Keratinocyte (primary cell): ENCODE measurements at places on chromosomes 13 and 19.

GRCh38 chr13:29270271-29270985, 325.1 kb downstream of the SLC7A1 start:
- DNase-seq: no peak

GRCh38 chr19:48681127-48681470, 8.3 kb upstream of the NTN5 start:
- no peak for DNase-seq

DNA sequence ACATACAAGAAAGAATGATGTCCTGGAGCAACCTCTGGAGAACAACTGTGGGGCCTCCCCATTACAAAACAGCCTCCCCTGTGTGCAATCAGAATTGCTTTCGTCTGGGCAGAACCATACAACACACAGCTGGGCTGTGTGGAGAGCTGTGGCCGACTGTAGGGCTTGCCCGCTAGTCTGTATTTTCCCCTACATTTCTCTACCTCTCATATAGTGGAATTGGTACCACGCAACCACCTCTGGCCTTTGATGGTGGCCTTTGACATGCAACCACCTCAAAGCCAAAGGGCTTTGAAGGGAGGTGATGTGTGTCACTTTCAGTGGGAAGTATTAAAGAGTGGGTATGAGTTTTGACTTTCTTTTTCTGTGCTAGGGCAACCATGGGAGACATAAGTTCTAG, 34.0 kb downstream of the GARRE1 start:
- no peak for DNase-seq

GRCh38 chr19:30923096-30923495, 426.1 kb downstream of the TSHZ3 start:
- DNase-seq: no peak

DNA sequence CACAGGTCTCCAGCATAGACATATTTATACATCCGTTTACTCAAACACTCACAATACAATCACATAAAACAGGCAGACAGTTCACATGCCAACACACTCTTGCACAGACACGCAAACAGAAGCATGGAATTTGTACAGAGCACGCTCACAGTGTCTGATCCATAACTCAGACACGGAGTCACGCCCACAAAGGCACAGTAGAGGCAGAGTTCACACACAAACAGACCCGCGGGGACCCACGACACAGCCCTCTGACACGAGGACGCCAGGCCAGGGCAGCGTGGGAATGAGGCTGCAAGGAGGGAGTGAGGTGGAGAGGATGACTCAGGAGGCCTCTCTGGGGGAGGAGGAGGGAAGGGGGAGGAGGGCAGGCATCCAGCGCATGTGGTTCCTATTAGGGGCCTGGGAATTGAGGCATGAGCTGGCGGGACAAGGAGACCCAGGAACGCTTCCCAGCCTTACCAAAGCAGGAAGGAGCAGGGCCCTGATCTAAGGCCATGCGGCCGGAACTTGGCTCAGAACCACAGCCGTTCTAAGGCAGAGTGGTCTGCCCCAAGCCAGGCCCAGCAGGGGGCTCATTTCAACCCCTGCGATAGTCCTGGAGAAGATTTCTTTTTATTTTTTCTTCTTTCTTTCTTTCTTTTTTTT, 9.1 kb upstream of the OLFM2 start:
- no peak for DNase-seq

- peak; percentile 75 for DNase-seq
Observed at GRCh38 chr13:56424246-56424645, 716.5 kb upstream of the PRR20A start.

- peak; percentile 41 for DNase-seq
Observed at GRCh38 chr19:56594783-56595547, at the start of gene ZNF71. Gene ZNF71 (plus strand): TSS chr19:56595302. CDS start chr19:56601559, 6,257 bp downstream.

DNA sequence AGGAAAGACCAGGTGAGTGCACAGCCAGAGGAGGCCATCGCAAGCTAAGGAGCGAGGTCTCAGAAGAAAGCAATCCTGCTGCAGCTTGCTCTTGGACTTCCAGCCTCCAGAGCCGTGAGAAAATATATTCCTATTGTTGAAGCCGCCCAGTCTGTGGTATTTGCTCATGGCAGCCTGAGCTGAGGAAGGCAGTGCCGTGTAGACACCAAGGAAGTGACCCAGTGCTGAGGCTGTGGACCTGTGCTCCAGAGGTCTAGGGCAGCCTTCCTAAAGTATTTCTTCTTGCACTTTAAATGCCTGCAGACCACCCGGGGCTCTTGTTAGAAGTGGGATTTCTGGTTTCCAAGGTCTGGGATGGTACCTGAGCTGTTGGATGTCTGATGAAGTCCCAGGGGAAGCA, 158.5 kb upstream of the KL start:
- DNase-seq: no peak

DNA sequence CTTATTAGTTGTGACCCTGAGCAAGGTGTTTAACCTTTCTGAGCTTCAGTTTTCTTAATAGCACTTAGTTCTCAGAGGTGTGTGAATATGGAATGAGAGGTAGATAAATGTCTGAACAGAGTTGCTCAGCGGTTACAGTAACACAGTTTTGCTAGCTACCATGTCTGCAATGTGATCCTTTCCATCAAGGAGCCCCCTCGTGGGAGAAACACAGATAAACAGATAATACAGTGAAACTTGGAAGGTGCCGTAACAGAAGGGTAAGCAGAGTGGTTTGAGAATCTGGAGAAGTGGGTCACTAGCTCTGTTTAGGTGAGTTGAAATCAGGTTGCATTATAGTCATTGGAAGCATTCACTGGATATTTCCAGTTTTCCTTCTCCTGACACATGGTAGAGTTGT, 38.9 kb downstream of the IRS2 start:
- no peak for DNase-seq

DNA sequence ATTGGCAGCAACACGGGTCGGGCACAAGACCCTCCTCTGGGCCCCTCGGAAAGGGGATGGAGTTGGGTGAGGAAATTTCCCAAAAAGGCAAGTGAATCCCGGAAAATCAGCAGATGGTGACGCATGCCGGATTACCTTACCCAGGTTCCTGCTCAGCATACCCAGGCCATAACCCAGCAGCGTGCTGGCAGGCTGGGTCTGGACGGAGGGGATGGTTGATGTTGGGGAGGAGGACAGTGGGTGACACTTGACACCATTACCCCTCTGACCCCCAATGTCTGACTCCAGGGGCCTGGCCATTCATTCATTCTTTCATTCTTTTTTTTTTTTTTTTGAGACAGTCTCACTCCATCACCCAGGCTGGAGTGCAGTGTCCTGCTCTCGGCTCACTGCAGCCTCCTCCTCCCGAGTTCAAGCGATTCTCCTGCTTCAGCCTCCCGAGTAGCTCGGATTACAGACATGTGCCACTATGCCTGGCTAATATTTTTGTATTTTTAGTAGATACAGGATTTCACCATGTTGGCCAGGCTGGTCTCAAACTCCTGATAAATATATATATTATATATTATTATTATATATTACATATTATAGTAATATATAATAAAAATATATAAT, 799 bp downstream of the PVR start:
- no peak for DNase-seq

- DNase-seq: no peak
Observed at GRCh38 chr19:27733551-27734266, 1479.2 kb downstream of the UQCRFS1 start.

GRCh38 chr19:16778796-16779411, 50.3 kb upstream of the SIN3B start:
- no peak for DNase-seq
